GM10248 (cell line): ENCODE measurements at places on chromosomes 5 and 9.
A peak's percentile ranks its signal among the peaks of the same experiment; 100 is the strongest.

DNA sequence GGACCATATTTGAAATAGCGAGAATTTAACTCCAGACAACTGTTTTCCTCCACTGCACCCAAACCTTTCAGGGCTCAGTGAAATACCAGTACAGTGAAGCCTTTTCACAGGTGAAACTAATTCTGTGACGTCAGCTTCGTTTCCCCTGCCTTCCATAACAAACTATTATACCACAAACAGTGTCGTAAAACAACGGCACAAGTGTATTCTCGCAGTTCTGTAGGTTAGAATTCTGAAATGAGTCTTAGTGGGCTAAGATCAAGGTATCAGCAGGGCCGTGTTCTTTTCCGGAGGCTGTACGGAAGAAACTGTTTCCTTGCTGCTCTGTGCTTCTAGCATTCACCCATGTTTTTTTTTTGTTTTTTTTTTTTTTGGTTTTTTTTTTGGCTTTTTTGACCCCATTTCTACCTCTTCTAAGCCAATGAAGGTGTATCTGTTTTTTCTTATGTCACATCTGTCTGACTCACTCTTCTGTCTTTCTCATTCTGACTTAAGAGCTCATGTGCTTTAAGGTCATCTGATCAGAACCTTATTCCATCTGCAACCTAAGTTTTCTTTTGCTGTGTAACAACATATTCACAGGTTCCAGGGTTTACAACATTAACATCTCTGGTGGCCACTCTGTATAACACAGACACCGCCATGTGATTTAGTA lies 20.1 kb downstream of the ISOC1 start:
- DNase-seq = no peak

- no peak for DNase-seq
Measured at GRCh38 chr9:86660146-86660943, 287.0 kb downstream of the GAS1 start.

DNA sequence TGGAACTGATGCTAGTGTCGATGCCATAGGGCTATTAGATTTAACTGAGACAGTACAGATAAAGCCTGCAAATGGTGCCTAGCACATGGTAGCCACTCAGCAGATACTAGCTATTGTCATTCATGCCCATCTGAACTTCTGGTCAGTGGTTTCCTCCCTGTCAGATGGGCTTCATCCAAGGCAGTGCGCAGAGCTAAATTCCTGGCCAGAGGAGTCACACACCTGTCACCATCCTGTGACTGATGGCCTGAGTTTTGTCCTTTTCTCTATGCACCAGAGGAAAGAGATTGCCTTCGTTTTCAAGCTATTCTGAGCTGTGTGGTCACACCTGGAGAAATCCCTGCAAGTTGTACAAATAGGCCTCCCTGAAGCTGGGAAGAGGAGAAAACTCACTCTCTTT lies 34.7 kb downstream of the MSX2 start:
- no peak for DNase-seq

- no peak for DNase-seq
Measured at GRCh38 chr5:36688722-36689121, 82.3 kb downstream of the SLC1A3 start.

DNA sequence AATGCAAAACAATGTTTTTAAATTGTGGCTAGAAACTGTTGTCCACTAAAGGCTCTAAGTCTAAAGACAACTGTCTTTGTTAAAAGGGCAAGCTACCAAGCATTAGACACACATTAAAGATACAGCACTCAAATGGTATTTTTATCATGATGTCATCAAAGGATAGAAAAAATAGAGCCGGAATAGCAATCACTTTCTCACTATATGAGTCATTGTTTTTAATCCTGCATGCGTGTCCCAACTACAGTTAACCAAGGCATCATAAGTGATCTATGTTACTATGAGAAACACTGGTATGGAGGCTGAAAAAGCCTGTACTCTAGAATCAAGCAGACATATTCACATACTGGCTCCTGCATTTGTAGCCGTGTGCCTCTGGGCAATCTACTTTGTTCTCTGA lies 1.9 kb upstream of the PJA2 start:
- no peak for DNase-seq

GRCh38 chr9:26729187-26729586 lies 163.4 kb downstream of the CAAP1 start:
- no peak for DNase-seq

DNA sequence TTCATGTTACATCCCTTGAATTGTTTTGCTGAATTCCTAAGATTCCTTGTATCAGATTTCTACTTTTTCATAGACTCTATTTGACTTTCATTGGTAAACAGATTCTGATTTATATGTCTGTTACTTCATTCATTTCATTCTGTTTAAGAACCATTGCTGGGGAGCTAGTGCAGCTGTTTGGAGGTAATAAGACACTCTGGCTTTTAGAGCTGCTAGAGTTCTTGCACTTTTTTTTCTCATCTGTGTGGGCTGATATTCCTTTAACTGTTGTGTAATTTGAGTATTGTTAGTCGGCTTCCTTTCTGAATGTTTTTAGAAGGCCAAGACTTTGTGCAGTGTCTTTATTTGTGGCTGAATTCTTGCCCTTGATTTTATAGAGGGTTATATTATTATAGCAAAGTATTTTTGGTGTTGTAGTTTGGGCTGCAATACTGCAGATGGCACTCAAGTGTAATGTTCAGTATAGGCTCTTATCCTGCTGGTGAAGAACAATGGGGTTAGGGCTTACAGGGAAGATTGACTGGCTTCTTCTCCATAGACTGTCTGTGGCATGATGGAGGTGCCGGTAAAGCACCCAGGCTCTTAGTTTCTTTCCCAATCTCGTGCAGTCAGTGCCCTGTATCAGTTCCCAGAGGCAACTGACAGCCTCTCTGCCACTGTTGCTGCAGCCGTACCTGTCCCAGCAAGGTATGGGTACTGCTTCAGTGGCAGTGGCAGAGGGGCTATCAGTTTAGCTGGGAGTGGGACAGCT lies 162.2 kb downstream of the OXCT1 start:
- peak; percentile 34 for DNase-seq

- DNase-seq = no peak
Measured at GRCh38 chr9:111728143-111728542, 66.6 kb downstream of the SHOC1 start.

DNA sequence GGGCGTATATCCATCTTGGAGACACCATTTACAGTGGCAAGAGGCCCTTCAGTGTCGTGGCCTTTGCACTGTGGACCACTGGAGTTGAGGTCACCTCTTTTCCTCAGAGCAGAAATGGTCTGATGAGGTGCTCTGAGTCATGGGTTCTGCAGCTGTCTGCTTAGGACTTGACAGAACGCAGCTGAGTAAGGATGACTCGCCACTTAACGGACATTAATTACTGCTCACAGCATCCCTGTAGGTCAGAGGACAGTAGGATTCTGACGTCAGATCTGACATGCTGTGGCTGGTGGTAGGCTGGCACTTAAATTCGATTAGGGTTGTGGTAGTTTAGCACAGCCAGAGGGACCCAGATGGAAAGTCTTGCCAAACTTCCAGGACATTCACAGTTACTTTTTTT lies 479.4 kb downstream of the DMAC1 start:
- DNase-seq = no peak

- no peak for DNase-seq
Measured at GRCh38 chr5:73221161-73221560, 48.2 kb downstream of the TMEM174 start.

DNA sequence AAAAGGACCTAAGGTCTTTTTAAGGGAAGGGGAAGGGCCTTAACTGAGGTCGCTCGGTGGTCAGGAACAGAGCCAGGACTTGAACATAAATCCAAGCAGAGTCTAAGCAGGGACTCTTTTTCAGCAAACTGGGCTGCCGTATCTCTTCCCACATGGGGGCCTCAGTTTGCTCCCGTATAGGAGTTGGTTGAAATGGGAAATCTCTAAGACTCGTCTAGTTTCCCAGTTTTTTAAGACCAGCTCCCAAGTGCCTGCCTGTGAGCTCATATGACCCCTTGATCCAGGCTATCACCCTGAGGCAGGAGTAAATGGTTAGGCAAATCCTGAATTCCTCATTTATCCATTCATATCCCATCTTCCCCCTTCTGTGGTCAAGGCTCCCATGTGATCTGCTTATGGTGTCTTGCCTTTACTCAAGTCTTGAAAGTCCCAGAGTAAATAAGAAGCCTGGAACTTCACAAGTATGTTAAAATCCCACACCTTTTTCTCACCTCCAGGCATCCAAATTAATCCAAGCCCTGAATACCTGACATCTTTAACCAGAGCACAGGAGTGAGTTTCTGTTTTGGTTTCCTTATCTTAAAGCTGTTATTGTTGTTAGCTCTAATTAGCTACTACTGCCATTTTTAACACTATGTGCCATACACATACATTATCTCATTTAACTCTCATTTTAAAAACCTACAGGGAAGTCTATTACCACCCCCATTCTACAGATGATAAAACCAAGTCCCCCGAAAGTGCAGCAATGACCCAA lies 3.0 kb downstream of the ARSI start:
- DNase-seq = no peak

GRCh38 chr9:108168236-108168850 lies 678.8 kb upstream of the KLF4 start:
- DNase-seq = no peak

DNA sequence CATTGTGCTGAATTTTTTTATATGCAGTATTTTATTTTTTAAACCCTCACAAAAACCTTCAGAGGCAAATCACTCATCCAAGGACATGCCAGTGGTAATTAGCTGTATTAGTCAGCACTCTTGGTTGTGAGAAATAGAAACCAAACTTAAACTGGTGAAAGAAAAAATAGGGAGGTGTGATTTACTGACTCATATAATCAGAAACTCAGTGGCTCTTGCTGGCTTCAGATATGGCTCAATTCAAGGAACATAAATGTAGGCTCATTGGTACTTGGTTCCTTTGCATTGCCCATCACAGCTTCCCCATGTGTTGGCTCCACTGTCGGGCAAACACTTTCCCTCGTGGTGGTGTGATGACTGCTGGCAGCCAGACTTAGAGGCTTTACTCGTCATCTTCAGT lies 497.2 kb downstream of the MAT2B start:
- no peak for DNase-seq

DNA sequence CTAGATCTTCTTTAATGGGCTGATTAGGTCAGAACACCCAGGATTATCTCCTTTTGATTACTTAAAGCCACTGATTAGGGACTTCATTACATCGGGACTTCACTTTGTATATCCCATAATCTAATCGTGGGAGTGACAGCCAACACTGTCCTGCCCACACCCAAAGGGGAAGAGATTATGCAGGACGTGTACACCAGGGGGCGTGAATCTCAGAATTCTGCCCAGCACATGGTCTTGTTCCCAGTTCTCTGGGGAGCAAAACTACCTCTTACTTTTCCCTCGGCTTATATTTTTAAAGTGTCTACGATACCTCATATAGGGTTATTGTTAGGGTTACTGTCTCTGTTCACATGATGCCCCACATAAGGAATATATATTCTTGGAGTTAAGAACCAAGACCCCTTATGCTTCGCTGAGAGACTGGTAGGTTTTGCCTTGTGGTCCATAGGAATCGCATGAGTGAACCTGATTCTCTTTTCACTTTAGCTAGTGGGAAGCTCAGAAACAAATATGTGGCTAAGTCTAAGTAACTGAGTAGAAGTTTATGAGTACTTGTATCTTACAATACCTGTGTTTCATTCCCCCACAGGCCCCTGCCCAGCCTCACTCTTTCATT lies 192.7 kb downstream of the GNA14 start:
- DNase-seq = no peak

- no peak for DNase-seq
Measured at GRCh38 chr5:15124461-15124860, 252.9 kb upstream of the ANKH start.

DNA sequence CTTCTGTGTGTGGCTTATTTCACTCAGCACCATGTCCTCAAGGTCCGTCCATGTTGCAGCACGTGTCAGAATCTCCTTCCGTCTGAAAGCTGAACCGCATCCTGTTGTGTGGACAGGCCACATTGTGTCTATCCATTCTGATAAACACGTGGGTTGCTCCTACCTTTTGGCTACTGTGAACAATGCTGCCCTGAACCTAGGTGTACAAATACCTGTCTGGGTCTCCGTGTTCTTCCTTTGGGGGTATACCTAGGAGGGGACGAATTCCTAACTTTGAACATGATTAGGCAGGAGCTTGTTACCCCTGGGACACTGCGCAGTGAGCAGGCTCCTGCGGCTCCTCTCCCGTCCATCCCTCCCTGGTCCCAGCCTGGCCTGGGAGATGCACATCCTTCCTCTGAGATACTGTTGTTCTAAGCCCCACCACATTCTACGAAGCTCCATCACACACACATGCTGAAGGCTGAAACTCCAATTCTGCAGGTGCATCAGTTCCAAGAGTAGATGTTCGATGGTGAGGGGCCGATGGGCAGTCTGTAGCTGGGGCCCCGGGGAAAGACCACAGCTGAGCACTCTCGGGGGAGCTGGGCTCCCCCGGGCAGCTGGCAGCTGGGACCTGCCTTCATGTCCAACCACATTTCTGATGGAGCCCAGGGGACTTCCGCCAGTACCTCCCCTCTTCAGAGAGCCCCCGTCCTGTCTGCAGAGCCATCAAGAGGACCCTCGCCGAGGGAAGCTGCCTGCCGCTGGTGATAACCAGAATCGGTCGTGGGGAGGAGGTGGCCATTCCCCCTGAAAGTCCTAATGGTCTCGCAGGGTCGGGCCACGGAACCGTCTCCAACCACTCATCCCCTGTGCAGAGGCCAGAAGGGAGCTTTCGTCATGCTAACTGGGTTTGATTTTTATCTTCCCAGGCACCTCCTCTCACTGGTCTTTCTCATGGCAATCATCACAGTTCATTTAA lies 120.9 kb downstream of the COL23A1 start:
- no peak for DNase-seq

DNA sequence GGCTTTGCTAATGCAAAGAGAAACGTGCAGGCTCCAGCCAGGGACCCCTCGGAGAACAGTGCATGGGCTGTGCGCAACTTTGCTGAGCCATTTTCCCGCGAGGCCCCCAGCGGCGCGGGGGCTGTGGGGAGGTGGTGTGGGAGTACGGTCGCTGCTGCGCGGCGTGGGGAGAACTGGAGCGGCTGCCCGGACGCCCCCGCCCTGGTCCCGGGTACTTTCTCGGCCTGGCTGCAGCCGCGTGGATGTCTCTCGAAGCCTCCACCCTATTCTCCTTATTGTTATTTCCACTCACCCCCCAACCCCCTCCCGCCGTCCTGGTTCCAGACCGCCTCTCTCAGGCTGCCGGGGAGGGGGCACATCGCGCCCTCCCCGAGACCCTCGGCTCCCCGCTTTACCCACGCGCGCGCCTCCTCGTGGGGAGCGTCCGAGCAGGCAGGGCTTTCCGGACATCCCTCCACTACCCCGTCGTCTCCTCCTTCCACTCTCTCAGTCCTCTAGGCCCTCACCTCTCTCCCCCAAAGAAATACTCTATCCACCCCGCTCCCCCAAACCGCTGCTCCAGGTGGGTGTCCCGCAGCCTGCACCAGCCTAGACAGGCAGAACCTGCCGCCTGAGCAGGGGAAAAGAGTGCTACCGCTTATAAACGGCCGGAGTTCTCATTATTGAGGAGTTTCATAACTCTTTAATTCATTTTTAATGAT lies 68.6 kb upstream of the TBCA start:
- DNase-seq = peak; percentile 39

DNA sequence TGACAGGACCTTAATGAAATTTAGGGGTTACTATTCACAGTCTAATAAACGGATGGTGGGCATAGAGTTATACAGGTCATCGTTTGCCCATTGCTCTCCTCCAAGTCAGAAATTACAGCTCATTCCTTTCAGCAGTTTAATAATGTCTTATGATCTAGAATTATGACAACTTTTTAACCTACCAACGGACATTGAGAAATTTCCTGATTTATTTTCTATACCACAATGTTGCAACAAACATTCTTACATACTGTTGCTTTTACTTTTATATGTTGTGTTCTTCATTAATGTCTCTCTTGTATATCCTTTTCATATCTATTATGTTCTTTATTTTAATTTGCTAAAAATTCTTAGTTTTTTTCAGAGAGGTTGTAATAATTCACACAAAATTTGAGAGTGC lies 152.8 kb upstream of the PRLR start:
- no peak for DNase-seq

- DNase-seq = no peak
Measured at GRCh38 chr9:16032799-16033198, 480.0 kb downstream of the CCDC171 start.
